Stimulated activated CD4-positive, alpha-beta T cell treated with anti-CD3 and anti-CD28 coated beads, Interleukin-15, amount 100 ng/mL, for 1 hour (primary cell): ENCODE measurements at places on chromosomes 4 and X.

DNA sequence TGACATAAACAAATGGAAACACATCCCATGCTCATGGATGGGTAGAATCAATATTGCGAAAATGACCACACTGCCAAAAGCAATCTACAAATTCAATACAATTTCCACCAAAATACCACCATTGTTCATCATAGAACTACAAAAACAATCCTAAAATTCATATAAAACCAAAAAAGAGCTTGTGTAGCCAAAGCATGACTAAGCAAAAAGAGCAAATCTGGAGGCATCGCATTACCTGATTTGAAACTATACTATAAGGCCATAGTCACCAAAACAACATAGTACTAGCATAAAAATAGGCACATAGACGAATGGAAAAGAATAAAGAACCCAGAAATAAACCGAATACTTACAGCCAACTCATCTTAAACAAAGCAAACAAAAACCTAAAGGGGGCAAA, 342.8 kb upstream of the AGA start:
- no peak for DNase-seq

- no peak for DNase-seq
Observed at GRCh38 chr4:180665481-180665880, 1577.7 kb upstream of the TENM3 start.

GRCh38 chr4:121072224-121073003, at the start of gene NDNF:
TSS of gene NDNF (minus strand) at chr4:121072535. CDS start at chr4:121045837, 26,698 bp downstream.
- DNase-seq: peak; percentile 39

- no peak for DNase-seq
Observed at GRCh38 chr4:113302051-113302450, 252.6 kb downstream of the ANK2 start.

GRCh38 chrX:13658602-13659001, 5.7 kb downstream of the TCEANC start:
- DNase-seq: no peak

GRCh38 chr4:8552581-8553205, 27.5 kb upstream of the GPR78 start:
- DNase-seq: no peak

DNA sequence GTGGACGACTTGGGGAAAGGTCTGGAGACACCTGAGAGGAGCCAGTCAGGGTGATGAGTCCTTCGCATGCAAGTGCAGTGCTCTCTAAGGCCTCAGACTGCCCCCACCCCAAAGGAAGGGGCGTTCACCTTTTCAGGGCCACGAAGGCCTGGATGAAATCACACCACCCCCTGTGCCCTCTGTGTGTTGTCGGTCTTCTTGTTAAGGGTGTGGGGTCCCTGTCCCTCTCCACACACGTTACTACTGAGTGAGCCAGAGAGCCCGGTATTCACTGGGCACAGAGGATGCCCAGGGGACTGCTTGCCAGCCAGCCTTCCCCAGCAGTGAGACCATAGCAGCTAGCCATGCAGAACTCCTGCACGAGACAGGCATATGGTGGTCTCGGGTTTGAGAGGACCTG, 72.0 kb downstream of the MTMR1 start:
- no peak for DNase-seq

DNA sequence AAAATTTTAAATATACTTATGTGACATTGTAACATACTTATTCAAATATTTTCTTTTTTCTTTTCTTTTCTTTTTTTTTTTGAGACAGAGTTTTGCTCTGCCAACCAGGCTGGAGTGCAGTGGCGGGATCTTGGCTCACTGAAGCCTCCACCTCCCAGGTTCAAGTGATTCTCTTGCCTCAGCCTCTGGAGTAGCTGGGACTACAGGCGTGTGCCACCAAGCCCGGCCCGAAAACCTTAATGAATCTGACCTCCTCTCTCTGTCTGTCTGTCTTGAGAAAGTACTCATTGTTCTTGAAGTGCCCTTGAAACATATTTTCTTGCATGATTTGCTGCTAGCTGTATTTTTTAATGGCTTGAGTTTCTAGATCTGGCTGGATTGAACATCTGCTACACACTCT, 136.8 kb downstream of the ANAPC4 start:
- no peak for DNase-seq

GRCh38 chr4:169115897-169116254, 105.8 kb upstream of the CBR4 start:
- DNase-seq: no peak

DNA sequence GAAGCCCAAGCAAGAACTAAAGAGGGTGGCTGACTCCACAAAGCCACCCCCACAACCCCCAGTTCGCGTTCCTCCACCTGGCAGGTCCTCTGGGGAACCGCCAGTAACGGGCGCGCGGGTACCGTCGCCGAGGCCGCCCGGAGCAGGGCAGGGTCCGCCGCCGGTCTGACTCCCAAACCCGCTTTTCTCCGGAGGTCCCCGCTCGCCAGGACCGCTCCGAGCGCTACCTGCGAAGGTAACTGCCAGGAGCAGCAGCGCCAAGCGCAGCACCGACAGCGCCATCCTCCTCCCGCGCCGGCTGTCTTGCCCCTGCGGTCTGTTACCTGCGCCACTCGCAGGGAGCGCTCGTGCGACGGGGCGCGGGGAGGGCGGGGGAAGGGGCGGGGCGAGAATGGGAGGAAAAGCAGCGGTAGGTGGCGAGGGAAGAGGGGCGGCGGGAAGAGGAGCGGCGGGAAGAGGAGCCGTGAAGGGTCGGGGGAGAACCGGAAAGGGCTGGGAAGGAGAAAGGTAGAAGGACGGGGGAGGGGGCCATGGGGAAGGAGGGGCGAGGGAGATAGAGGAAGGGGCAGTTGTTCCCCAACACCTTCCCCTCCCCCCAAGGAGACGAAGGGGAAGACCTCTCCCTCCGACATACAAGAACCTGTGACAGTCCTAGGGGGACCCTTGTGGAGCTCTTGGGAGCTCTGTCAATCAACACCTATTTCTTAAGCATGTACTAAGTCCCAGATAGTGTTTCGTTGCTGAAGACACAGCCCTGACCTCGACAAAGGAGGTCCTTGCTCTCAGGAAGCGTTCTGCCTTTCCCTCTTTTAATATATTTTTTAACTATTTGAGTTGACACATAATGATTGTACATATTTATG, at the start of gene SPINK2:
Gene SPINK2 (minus strand): TSS at position 321 of the 863 bp plus-strand sequence. CDS start 39 bp downstream, at position 282.
- peak; percentile 33 for DNase-seq

- DNase-seq: no peak
Observed at GRCh38 chr4:147336252-147336651, 144.6 kb upstream of the EDNRA start.

- DNase-seq: no peak
Observed at GRCh38 chrX:130109429-130110378, 593 bp downstream of the ELF4 start.

- no peak for DNase-seq
Observed at GRCh38 chrX:149618871-149619270, 12.7 kb downstream of the TMEM185A start.

GRCh38 chr4:158810487-158811215, 41.8 kb downstream of the FNIP2 start:
- DNase-seq: no peak

DNA sequence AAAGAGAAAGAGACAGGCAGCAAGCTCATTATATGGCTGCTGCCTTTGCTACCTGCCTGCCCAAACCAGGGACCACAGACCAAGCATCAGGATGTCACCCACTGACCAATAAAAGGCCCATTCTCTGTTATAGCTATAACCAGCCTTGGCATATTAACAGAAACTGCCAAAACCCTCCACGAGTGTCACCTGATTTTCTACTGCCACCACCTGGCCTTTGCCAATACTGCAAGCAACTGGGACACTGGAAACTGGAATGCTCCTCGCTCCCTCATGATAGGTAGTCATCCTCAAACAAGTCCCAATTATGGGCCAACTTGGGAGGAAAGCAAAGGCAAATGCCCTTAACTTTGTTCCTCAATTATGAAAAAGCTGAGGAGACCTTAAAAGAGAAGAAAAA, 76.0 kb downstream of the SPIN4 start:
- no peak for DNase-seq

DNA sequence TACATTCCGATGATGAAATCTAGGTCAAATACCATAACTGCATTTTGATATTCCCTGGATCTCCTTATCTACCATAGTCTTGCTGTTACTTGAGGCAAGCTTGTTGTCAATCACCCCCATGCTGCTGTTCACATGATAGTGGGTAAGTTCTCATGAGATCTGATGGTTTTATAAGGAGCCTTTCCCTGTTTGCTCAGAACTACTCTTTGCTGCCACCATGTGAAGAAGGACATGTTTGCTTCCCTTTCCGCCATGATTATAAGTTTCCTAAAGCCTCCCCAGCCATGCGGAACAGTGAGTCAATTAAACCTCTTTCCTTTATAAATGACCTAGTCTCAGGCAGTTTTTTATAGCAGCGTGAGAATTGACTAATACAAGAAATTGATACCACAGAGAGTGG, 432.0 kb downstream of the GLUD2 start:
- no peak for DNase-seq

DNA sequence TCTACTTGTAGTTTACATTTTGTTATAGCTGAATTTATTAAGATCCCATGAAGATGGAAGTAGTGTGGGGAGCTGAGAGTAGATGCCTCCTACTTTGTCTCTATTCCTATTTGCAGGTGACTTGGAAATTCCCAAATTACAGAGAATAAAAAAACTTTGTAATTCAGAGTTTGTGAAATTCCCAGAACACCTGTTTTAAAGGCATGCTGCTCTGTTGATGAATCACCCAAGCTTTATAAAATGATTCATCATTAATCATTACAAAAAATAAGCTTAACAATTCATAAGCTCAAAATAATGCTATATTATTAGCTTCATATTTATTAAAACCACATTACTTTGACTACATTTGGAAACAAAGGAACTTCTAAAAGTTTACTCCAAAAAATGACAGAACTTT, 856.3 kb downstream of the RPA4 start:
- DNase-seq: no peak

- no peak for DNase-seq
Observed at GRCh38 chr4:172794307-172794703, 374.3 kb upstream of the GALNT7 start.

DNA sequence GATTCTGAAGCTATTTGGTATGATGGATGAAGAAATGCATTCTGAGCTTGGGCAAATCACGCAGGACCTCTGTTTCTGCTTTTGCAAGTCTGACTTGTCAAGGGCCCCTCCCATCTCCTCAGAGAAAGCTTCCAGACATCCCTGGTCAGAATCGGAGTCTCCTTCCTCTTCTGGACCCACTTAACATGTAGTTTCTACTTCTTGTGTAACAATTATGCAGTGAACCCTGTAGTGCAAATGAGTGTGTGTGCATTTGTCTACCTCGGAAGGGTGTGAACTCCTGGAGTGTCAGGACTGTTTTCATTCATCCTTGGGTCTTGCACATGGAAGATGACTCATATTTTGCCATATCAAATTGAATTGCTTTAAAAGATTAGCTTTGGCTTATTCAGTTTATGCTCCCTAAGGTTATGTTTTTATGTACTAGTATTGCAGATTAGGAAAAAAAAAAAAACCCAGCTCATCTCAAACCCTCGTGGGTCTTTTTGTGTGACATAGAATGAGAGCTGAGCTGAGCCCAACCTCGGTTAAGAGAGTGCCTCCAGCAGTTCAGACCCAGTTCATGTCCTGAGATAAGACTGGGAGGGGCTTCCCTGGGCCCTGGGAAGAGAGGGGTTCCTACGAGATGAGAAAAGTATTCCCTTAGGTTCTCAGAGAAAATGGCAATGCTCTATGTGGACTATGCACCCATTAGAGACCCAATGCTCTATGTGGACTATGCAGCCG, 61.1 kb upstream of the RPL34 start:
- no peak for DNase-seq

DNA sequence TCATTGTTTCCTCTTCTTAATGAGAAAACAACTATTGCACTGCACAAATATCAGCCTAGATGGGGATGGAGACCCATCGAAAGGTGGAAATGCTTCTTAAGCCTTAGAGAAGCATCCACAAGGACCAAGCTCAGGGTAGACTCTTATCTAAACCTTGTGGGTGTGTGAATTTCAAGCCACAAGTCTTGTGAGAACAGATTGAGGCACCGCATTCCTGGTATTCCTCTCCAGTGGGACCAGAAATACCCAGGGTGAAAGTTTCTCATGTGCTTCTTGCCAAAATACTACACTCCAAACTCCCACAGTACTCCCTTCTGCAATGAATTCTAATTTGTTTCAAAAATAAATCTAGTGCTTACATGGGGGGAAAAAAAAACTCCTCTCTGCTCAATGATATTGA, 375.6 kb downstream of the PDGFC start:
- no peak for DNase-seq

DNA sequence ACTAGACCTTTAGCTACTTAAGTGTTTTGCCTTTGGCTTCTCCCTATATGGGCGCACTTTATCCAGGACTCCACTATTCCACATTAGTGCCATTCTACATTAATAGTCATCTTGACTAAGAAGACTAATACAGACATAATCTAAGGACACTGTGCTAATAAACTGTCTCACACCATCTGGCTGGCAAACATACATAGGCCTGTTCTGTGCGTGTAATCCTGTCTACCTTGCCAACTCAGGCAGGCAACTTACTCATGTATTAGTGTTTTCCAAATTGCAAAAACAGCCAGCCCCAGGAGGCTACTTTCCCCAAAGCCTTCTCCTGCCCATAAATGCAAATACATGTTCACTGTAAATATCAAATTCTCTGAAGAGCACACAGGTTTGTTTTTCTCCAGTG, 587.3 kb downstream of the TMA16 start:
- DNase-seq: no peak

DNA sequence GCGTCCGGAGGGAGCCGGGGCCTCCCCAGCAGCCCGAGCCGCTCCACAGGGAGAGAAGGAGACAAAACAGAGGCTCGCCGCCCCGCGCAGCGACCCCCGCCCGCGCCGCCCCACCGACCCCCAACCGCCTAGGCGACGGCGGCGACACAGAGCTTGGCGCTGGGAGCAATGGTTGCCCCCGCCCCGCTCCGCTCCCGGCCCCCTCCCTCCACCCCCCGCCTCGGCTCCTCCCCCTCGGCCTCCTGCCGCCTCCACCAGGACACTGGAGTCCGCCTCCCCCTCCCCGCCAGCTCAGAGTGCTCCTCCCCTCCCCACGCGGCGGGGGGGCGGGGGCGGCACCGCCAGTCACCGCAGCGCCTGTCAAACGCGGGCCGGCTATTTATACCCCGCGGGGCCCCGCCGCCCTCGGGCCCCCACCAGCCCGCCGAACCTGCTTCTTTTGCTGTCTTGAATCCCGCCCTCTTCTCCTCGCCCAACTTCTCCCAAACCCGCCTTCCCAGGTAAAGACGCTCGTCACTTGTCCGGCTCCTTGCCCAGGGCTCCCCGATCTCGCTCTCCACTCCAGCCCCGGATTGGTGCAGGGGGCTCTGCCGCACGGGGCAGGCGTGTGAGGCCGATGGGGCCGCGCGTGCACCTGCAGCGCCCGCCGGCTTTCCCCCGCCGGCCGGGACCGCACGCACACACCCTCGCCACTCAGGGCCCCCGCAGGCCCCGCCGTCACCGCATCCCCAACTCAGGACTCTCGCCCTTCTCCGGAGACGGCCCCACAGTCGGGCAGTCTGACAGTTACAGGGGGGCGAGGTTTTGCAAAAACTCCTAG, at the start of gene ELF2:
Gene ELF2 (minus strand): TSS at position 170 of the 820 bp plus-strand sequence. CDS start 39,517 bp downstream, outside the sequence.
- peak; percentile 72 for DNase-seq
